ENCODE measurements at places on chromosomes 16 and 17.

DNA sequence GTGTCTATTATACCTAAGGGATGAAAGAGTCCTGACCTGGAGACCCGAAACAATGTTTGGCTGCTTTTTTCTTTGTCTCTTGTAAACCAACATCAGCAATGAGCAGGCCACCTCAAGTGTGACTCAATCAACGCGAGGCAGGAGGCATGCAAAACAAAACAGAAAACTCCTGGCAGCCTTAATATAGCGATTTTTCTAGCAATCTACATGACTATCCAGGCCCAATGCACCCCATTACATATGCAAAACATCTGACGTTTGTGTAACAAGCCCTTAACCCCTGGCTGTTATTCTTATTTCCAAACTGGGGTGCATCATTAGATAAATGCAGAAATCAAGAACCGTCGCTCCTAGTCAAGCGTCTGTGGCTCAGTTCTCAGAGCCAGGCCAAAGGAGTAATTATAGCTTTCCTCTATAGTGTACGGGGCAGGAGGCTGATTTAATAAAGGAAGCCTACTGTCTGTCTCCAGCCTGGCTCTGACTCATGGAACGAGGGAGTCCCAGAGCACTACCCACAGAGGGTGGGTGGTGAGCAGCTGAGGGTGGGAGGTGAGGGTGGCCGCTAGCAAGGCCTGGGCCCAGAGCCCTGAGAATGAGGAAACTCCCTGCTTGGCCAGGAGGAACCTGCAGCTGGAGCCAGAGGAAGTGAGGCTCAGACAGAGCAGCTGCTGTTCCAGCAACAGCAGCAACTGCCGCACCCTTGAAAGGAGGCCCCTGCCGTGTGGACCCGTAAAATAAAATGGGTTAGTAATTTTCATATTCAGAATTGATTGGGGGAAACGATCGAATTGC lies 43.9 kb downstream of the CHD9 start:
- peak; percentile 36 for DNase-seq

DNA sequence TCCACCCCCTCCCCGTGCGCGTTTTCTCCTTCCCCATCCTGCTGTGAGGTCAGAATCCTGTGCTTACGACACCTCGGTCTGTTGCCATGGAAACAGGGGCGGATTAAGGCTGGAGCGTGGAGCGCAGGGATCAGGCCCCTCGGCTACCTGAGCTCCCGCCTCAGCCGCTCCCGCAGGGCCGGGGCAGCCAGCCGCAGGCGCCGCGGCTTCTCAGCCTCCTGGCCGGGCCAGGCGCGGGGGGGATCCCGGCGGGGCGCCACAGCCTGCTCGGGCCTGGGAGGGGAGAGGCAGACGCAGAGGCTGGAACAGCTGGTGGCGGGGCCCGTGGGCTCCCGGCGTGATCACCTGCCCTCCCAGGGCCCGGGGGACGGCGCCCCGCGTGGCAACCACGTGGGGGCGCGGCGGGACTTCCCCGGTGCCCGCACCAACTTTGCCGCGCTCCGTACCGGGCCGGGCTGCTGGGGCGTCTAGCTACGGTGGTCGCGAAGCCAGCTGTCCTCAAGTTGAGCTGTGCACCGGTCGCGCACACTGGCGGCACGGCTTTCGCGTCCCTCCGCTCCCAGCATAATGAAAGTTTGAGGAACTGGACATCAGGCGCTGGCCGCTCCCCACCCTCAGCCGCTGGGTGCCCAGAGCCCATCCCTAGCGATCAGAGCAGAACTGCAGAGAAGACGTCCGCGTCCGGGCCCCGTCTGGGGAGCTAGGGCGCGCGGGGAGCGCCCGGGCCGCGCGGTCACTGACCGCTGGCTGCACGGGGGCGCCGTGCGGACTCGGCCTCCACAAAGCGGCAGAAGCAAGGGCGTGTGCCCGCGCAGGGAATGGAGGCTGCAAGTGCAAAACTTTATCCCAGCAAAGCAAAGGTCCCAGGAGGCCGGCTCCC lies 1.2 kb downstream of the RTN4RL1 start:
- DNase-seq = no peak

DNA sequence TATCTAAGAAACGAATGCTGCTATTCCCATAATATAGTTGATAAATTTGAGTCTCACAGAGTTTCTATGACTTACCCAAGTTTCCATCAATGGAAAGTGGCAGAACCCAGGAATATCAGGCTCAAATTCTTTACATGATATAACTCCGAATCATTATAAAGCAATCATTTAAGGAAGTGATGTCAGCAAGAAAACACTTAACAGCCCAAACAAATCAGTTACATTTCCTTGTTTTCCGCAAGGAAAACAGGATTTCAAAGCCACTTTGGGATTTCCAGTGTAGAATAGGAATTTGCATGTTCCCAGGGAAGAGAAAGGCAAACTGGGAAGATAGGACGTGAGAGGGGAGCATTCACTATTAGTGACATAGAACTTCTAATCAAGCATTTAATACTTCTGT lies 311.4 kb upstream of the GOT2 start:
- no peak for DNase-seq

- no peak for DNase-seq
Observed at GRCh38 chr17:73010414-73010813, 82.1 kb downstream of the SLC39A11 start.

GRCh38 chr17:21676281-21677111 lies 15.8 kb upstream of the KCNJ18 start:
- DNase-seq = no peak

DNA sequence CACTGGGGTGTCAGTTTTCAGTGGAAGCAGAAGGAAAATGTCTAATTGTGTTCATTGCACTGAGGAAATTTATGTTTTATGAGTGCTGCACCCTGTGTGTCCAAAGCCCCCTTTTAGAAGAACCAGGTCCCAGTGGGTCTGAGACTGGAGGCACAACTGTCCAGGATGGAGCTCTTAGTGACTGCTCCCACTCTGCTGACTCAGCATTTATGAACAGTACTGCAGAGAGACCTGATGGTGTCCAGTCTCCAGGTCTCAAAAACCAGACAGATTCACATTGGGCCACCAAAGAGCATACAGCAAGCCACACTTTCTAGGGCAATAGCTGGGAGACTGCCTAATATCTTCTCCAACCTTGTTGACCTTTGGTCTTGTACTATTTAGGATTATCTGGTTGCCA lies 321.9 kb downstream of the CBLN1 start:
- no peak for DNase-seq

DNA sequence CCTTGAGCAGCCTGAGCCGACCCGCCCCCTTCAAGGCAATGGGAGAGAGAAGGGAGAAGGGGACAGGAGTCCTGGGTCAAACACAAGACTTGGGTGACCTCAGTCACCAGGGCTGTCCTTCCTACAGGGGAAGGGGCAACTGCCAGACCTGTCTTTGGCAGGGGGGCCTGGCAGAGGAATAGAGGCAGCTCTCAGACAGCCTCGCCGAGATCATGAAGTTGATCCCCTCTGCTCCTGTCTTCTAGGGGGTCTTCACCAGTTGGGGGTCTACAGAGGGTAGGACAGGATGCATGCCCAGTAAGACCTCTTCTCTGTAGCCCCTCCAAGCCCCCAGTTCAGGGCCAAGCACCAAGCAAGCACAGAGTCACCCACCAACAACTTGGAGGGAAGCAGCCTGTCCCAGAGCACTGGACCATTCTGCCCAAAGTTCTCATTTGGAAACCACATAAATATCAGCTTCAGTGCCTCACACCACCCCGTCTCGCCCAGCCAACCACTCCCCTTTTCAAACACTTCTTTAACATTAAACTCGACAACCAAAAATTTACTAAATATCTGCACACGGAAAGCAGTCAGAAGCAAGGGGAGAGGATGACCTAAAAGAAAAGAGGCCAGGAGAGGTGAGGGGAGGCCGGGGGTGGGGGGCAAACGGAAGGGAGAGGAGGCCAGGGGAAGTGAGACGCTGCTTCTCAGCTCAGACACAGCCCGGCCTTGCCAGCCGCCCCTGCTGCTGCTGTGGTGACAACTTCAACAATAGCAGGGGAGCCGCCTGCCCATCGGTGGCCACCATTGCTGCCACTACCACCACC lies 7.7 kb downstream of the DOK4 start:
- no peak for DNase-seq
